ENCODE measurements at places on chromosomes 12 and 14.

DNA sequence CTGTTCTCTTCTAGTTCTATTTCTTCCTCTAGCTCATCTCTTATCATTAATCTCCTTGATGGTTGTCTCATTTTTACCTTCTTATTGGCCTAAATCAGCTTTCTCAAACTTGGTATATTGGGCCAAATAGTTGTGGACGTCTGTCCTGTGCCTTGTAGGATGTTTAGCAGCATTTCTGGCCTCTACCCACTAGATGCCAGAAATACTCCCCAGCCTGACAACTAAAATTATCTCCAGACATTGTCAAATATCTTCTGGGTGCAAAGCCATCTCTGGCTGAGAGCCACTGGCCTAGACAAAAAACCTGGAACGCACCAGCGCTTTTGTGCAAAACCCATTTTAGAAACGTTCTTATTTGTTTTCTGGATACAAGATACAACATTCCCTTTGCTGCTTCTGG lies 38.8 kb upstream of the LRRC10 start:
- no peaks in the 10 kb centered on the region for H3K36me3 ChIP-seq
- H3K4me1 ChIP-seq = no peaks in the 10 kb centered on the region
- DNase-seq = no peak
- no peak overlapping the region for H3K27ac ChIP-seq

- no peaks in the 10 kb centered on the region for H3K27me3 ChIP-seq
- H3K4me3 ChIP-seq = peak overlapping the region; percentile 93
- H3K36me3 ChIP-seq = no peaks in the 10 kb centered on the region
These were observed 2.2 kb downstream of the BAZ1A start for GRCh38 chr14:34872822-34873588.

DNA sequence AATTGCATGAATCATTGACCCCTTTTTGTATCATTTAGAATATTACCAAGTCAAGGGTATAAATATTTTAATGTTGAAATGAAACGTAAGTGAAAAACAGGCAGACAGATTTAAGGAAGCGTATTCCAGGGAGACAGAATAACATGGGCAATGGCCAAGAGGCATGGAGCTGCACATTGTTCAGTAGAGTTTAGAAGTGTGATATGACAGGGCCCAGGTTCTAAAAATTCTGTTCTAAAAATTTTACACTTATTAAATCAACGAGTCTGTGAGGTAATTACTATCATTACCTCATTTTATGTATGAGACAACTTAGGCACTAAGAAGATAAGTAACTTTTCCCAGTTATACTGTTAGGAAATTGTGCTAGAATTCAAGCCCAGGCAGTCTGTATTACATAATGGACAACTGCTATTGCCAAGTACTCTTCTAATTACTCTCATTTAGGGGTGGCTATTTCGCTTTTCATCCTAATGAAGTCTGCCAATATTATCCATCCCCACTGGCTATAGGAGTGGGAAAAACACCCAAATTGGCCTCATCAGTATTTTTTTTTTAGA lies 103.2 kb upstream of the NAV3 start:
- no peak overlapping the region for H3K27ac ChIP-seq
- no peak for DNase-seq
- H3K27me3 ChIP-seq = no peaks in the 10 kb centered on the region
- H3K4me3 ChIP-seq = no peak overlapping the region
- peaks cover 9% of the 10 kb centered on the region for H3K4me1 ChIP-seq

GRCh38 chr12:2009623-2010022 lies 5.4 kb upstream of the DCP1B start:
- no peaks in the 10 kb centered on the region for H3K36me3 ChIP-seq
- H3K27me3 ChIP-seq = no peaks in the 10 kb centered on the region
- H3K4me1 ChIP-seq = peaks cover 4% of the 10 kb centered on the region
- DNase-seq = no peak

DNA sequence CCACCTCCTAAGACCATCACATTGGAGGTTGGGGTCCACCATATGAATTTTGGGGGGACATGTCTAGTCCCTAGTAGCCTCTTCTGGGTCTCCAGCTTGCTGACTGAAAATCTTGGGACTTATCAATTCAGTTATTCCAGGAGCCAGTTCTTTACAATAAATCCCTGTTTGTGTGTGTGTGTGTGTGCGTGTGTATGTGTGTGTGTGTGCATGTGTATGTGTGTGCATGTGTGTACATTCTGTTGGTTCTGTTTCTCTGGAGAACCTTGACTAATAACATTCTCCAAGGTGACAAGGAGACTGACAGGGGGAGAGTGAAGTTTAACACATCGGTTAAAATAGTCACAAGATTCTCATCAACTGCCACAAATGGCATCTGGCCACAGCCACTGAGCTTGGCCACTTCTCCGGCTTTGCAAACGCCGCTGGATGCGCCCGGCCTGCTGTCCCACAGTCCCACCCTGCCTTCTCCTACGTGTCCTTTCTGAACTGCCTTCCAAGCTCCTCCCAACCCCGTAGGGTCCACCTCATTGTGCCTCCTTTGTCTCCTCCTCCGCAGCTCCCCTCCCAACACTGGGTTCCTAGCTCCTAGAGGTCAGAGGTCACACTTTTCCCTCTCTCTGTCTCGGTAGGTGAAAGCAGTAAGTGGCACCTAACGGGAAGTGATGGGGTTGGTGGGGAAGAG lies 88.1 kb upstream of the DIO3 start:
- H3K27ac ChIP-seq = no peak overlapping the region
- no peaks in the 10 kb centered on the region for H3K36me3 ChIP-seq
- peaks cover 22% of the 10 kb centered on the region for H3K27me3 ChIP-seq
- peak; percentile 33 for DNase-seq
- H3K4me3 ChIP-seq = no peak overlapping the region

- no peak overlapping the region for H3K4me3 ChIP-seq
- no peak overlapping the region for H3K27ac ChIP-seq
- H3K36me3 ChIP-seq = no peaks in the 10 kb centered on the region
- H3K27me3 ChIP-seq = no peaks in the 10 kb centered on the region
- DNase-seq = no peak
These were observed 5.2 kb upstream of the ASB2 start for GRCh38 chr14:93981316-93982229.

DNA sequence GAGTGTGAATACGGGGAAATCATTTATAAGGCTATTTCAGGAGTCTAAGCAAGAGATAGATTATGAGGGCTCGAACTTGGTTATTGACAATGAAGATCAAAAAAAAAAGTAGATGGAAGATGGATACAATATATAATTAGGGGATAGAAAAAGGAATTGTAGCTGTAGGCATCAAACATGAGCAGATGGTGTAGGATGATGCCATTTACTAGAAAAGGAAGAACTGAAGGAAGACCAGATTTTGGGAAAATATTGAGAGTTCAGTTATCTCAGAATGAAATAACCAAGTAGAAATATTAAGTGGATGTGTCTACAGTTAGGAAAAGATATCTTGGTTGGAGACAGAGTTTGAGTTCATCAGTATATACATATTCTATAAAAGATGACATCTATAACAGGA lies 109.6 kb downstream of the CNTN1 start:
- DNase-seq = no peak
- H3K27ac ChIP-seq = no peak overlapping the region
- no peaks in the 10 kb centered on the region for H3K36me3 ChIP-seq
- no peaks in the 10 kb centered on the region for H3K27me3 ChIP-seq

DNA sequence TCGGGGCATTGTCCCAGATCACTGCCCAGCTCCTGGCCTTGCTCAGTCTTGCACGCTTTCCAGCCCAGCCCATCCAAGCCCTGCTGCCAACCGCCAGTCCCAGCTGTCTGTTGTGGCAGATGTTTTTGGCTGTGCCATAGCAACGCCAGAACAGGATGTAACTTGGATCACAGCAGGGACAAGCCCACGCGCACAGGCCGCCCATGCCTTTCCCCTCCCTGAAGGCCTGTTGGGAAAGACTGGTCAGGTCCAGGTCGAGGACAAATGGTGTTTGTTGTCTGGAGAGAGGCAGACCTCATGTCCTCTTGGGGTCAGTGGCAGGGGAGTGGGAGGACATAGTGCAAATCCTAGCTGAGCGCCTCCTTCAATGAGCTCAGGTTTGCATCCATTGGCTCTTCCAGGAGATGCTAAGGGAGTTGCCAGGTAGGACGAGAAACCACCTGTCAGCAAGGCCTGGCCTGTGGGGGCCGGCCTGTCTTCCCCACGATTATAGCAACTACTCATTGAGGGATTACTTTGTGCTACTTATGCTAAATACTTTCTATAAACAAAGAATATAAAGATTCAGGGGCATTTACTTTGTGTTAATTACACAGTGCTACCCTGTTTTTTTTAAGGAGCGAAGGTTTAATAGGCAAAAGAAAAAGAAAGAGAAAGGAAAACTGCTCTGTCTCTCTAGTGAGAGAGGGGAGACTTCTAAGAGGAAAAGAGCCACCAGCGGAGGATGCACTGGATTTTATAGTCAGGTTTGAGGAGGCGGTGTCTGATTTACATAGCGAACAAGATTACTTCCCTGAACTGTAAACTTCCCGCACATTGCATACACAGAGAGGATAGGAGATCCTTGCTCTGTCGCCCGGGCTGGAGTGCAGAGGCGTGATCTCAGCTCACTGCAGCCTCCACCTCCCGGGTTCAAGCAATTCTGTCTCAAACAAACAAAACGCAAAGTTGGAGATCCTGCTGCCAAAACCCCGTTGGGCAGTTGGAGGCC lies 42.8 kb upstream of the CORO1C start:
- H3K4me3 ChIP-seq = no peak overlapping the region
- peak; percentile 88 for DNase-seq
- no peaks in the 10 kb centered on the region for H3K27me3 ChIP-seq
- no peaks in the 10 kb centered on the region for H3K36me3 ChIP-seq

- peak overlapping the region; percentile 73 for H3K4me3 ChIP-seq
- no peaks in the 10 kb centered on the region for H3K27me3 ChIP-seq
- H3K36me3 ChIP-seq = no peaks in the 10 kb centered on the region
- peak; percentile 64 for DNase-seq
- peaks cover 29% of the 10 kb centered on the region for H3K4me1 ChIP-seq
These were observed 936 bp downstream of the TFCP2 start for GRCh38 chr12:51171884-51172514.

- no peak overlapping the region for H3K27ac ChIP-seq
- no peaks in the 10 kb centered on the region for H3K27me3 ChIP-seq
- H3K4me3 ChIP-seq = no peak overlapping the region
These were observed 5.0 kb downstream of the CELA1 start for GRCh38 chr12:51341251-51342007.

GRCh38 chr12:46660276-46660675 lies 165.5 kb downstream of the SLC38A4 start:
- H3K4me1 ChIP-seq = peaks cover 72% of the 10 kb centered on the region
- peak overlapping the region; percentile 9 for H3K4me3 ChIP-seq
- H3K27me3 ChIP-seq = no peaks in the 10 kb centered on the region
- peak overlapping the region; percentile 71 for H3K27ac ChIP-seq
- H3K36me3 ChIP-seq = no peaks in the 10 kb centered on the region

DNA sequence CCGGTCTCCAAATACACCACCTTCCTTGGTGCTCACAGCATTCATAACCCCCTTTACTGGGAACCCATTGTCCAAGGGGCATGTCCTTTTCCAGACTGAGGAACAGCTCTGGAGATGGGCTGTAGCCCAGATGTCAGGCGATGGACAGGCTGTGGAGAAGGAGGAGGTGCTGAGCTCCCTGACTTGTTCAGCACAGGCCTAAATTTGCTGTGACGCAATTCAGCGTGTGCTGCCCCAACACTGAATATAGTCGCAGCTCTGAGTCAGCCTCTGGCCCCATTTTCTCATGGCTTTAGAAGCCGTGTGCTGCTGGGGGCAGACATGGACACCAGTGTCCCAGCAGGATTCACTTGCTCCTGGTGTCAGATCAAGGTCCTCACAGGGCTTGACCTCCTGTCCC lies 269.1 kb downstream of the EMP1 start:
- H3K4me3 ChIP-seq = no peak overlapping the region
- H3K27me3 ChIP-seq = no peaks in the 10 kb centered on the region
- no peaks in the 10 kb centered on the region for H3K36me3 ChIP-seq
- peak; percentile 65 for DNase-seq

GRCh38 chr14:75307700-75308379 lies 29.2 kb downstream of the FOS start:
- H3K27ac ChIP-seq = no peak overlapping the region
- H3K4me1 ChIP-seq = peaks cover 29% of the 10 kb centered on the region
- no peak overlapping the region for H3K4me3 ChIP-seq
- no peaks in the 10 kb centered on the region for H3K27me3 ChIP-seq

- H3K27me3 ChIP-seq = no peaks in the 10 kb centered on the region
- peaks cover 7% of the 10 kb centered on the region for H3K36me3 ChIP-seq
- H3K4me3 ChIP-seq = no peak overlapping the region
These were observed 28.9 kb downstream of the PPTC7 start for GRCh38 chr12:110554184-110554583.

DNA sequence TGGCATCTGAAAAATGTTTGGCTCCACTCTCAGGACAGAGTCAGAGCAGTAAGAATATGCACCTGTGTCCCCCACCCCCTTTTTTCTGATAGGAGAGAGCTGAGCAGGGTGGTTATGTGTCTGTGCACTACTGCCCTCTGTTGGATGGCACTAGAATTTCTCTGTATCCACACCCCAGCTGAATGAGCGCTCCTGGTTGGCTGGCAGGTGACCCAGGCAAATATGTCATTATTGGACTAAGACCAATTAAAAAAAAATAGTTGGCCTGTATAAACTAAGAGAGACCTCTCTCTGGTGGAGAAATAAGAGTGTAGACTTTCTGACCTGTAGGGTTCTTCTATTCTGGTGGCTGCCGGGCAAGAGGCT lies 107.0 kb downstream of the PTCSC3 start:
- DNase-seq = no peak
- H3K4me3 ChIP-seq = no peak overlapping the region
- H3K27ac ChIP-seq = no peak overlapping the region
- H3K27me3 ChIP-seq = no peaks in the 10 kb centered on the region
- H3K36me3 ChIP-seq = no peaks in the 10 kb centered on the region

- no peaks in the 10 kb centered on the region for H3K36me3 ChIP-seq
- H3K27ac ChIP-seq = no peak overlapping the region
- H3K4me1 ChIP-seq = no peaks in the 10 kb centered on the region
- H3K27me3 ChIP-seq = no peaks in the 10 kb centered on the region
- H3K4me3 ChIP-seq = no peak overlapping the region
- DNase-seq = no peak
These were observed 13.3 kb upstream of the VRK1 start for GRCh38 chr14:96783915-96784224.

DNA sequence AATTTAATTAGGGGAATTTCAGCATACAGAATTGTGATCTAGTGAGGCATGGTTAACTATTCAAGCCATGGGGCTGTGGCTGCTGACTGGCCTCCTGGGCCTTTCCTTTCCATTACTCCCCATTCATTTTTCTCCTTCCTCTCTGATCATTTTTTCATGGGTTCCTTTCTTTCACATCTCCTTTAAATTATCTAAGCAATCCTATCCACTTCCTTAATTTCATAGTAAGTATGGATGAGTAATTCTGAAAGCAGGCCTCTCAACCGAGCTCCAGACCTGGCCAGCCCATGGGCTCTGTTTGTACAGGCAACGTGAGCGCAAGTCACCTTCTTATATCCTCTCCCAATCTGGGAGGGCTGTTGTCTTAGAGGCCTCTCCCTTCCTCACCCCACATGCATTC lies 13.4 kb downstream of the CKAP4 start:
- DNase-seq = no peak
- no peaks in the 10 kb centered on the region for H3K27me3 ChIP-seq
- H3K27ac ChIP-seq = no peak overlapping the region
- H3K36me3 ChIP-seq = peaks cover 15% of the 10 kb centered on the region
- no peak overlapping the region for H3K4me3 ChIP-seq

DNA sequence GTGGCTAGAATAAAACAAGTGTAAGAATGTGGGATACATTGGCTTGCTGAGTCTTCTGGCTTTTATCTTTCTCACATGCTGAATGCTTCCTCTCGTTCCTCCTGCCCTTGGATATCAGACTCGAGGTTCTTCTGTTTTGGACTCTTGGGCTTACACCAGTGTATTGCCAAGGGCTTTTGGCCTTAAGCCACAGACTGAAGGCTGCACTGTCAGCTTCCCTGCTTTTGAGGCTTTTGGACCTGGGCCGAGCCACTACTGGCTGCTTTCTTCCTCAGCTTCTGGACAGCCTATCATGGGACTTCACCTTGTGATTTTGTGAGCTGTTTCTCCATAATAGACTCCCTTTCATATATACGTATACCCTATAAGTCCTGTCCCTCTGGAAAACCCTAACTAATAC lies 300.9 kb upstream of the STXBP6 start:
- no peak overlapping the region for H3K4me3 ChIP-seq
- H3K27me3 ChIP-seq = no peaks in the 10 kb centered on the region
- H3K36me3 ChIP-seq = no peaks in the 10 kb centered on the region
- H3K27ac ChIP-seq = no peak overlapping the region

All from suprapubic skin (tissue), 4 donors.